ENCODE measurements at places on chromosomes 7 and 10.

- no peak for DNase-seq
These were observed 56.5 kb downstream of the BEND7 start for GRCh38 chr10:13472359-13472758.

- DNase-seq = no peak
These were observed 26.9 kb downstream of the MYPN start for GRCh38 chr10:68135922-68136792.

GRCh38 chr10:71402005-71402404 is 5.3 kb downstream of the CDH23 start:
- DNase-seq = peak; percentile 32

DNA sequence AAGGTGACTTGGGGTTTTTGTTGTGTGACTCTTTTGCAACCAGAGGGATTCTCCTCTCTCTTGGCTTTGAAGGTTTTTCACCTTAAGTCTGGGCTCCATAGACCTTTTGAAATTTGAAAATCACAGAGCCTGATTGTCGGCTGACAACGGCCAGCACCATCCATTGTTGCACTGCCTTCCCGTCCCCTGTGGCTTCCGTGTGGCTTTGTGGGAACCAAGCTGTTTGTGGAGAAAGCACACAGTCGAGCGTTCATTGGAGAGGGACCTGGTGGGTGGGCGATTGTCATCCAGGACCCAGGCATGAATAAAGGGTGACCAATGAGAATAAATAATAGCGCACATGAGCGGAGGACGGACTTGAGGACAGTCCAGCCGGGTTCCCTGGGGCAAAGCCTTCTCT is 7.4 kb upstream of the RAMP3 start:
- DNase-seq = no peak

- no peak for DNase-seq
These were observed 9.2 kb downstream of the ZCCHC24 start for GRCh38 chr10:79436066-79436849.

DNA sequence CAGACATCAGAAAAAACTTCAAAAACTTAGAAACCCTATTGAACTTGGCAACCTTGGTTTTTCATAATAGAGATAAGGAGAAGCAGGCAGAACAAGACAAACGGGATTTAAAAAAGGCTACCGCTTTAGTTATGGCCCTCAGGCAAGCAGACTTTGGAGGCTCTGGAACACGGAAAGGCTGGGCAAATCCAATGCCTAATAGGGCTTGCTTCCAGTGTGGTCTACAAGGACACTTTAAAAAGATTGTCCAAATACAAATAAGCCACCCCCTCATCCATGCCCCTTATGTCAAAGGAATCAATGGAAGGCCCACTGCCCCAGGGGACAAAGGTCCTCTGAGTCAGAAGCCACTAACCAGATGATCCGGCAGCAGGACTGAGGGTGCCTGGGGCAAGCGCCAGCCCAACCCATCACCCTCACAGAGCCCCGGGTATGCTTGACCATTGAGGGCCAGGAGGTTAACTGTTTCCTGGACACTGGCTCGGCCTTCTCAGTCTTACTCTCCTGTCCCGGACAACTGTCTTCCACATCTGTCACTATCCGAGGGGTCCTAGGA is 115.3 kb downstream of the NRCAM start:
- no peak for DNase-seq

DNA sequence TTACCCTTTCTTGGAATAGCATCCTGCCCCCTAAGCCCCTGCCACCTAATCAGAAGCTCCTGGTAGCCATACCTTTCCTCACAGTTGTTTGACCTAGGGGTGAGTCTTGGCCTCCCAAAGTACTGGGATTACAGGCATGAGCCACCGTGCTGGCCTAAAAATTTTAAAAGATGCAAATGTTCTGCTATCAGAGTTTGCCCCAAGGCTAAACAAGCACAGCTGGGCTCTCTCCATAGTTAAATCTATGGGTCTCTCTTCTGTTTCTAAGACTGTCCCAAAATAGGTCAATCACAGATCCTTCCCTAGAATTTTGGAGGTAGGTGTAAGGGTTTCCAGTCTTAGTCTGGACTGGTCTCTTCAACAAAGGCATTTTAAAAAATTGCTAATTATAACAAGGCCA is 12.9 kb upstream of the UBN2 start:
- DNase-seq = no peak

GRCh38 chr10:73097305-73097670 is 622 bp upstream of the P4HA1 start:
- DNase-seq = no peak

GRCh38 chr7:136900005-136900404 is 31.6 kb downstream of the CHRM2 start:
- no peak for DNase-seq

- no peak for DNase-seq
These were observed 266.1 kb downstream of the GLI3 start for GRCh38 chr7:41970941-41971340.
